Activated gamma-delta T cell treated with anti-CD3 and anti-CD28 coated beads, Interleukin-2, amount 50 U/mL, for 16 hours (primary cell): ENCODE measurements at places on chromosomes 4 and X.

DNA sequence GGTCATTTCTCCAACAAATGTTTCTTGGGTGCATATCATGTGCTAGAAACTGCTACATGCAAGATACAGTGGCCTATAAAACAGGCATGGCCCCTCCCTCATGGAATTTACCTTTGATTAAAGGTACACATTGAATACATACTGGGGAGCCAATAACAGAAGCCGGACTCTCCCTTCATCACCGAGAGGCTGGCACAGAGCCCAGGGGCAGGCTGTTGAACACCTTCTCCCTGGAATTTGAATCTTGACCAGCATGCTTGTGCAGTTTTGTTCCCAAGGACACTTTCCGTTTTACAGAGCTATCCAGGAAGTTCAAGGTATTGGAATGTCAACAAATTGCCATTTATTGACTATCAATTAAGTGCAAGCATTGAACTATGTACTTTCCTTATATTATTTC, 33.2 kb downstream of the PPARGC1A start:
- DNase-seq: no peak

- no peak for DNase-seq
Measured at GRCh38 chr4:25096981-25097443, 63.2 kb downstream of the SEPSECS start.

- DNase-seq: no peak
Measured at GRCh38 chr4:83618991-83619645, 83.2 kb downstream of the GPAT3 start.

DNA sequence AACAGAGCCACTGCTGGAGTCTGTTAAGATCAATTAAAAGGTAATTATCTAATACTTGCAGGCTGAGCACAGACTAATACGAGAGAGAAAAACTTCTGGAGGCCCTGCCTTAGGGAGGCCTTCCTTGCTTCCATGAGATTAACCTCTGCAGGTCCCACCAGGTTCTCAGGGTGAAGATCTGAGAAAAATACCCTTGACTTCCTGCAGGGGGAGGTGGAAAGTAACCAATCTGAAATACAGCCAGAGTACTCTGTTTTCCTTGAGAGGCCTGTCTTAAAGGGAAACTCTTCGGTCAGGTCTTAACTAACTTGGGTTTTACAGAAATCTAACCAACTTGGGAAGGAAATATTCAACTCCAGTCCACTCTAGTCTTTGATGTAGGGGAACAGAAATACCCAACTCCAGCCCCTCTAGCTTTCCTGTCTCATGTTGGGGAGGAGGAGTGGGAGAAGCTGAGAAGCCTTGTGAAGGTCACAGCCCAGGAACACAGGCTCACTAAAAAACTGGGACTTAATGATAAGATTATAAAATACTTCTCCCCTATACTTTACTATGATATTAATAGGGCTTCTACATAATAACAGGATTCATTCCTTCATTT, 77.1 kb downstream of the TBCK start:
- DNase-seq: no peak

- DNase-seq: peak; percentile 72
Measured at GRCh38 chrX:39855748-39856129, 242.0 kb downstream of the BCOR start.

DNA sequence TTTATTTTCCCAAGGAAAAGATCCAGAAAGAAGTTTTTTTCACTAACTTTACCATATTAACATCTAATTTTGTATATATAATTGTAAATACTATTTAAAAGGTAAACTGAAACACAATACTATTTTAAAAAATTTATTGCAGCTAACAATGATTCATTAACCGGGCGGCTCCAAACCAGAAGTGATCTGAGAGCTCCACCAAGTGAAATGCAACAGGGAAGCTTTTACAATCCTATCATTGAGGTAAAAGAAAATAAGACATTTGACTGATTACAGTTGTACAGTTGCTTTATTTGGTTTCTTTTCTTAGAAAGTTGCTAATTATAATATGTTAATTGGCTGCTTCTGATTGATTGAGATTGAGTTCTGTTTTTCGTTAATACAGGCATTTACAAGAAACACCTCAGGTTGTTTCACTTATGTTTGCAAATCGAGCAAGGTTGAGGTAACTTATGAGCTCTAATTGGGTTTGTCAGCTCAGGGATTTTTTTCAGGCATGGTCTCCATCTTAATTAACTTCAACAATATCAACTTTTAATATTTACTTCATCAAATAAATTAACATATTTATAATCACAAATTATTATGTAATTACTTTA, 220.2 kb upstream of the UGT8 start:
- no peak for DNase-seq

DNA sequence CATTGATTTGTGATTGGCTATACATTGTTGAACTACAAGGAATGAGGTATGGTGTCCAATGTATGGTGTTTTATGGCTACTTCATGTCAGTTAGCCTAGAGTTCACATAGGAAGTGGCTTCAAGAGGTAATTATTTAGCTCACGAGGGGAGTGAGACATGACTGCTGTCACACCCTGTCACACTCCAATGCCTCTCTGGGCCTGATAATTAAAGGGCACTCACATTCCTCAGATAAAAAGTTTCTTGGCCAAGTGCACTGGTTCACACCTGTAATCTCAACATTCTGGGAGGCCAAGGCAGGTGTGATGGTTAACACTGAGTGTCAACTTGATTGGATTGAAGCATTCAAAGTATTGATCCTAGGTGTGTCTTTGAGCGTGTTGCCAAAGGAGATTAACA, 65.0 kb upstream of the DDX60 start:
- no peak for DNase-seq

GRCh38 chrX:49257074-49257790, 7.3 kb downstream of the FOXP3 start:
- DNase-seq: no peak

GRCh38 chr4:75545526-75545925, 10.3 kb upstream of the ODAPH start:
- no peak for DNase-seq

DNA sequence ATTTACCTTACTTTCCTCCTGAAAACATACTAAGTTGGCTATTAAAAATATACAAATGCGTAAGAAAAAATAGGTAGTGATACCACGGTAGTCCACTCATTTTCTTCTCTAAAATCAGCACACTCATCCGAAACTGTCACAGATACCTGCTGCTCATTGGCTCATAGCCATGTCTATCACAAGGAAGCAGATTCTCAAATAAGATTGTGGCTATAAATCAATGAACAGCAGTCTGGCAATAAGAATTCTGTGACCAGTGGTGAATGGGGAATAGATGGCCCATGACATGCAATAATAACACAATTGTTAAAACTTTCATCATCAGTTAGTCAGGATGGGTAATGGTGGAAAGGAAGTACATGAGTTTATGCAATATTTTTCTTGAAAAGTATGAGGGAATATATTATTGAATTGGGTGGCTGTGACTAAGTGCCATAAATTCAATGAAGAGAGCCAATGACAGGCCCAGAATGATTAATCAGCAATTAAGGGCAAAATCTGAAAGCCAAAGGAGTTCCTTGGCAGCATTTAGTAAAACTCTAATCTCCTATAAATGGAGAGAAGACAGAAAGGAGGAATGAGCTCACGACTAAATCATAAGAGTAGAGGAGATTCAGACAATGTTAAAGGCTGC, 202.3 kb upstream of the NEIL3 start:
- DNase-seq: no peak

GRCh38 chr4:145498430-145498829, 16.8 kb downstream of the SMAD1 start:
- DNase-seq: no peak

GRCh38 chr4:8215641-8216442, 16.8 kb downstream of the SH3TC1 start:
- no peak for DNase-seq

DNA sequence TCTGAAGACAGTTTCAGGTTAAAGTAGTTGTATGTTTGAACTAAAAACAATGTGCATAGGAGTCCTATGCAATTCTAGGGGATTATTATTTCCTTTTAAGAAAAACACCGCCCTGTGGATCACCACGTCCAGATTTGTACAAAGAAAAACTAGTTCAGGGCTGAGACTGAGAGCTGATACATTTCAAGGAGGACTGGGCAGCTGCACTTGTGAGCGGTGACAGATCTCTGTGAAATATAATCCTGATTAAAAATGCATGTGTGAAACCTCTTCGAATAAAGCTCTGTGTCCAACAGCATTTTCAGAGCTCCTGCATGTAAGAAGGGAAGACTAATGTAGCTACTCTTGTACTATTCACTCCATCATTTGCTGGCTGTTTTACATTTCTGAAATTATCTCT, 365.8 kb upstream of the PITX2 start:
- DNase-seq: no peak

DNA sequence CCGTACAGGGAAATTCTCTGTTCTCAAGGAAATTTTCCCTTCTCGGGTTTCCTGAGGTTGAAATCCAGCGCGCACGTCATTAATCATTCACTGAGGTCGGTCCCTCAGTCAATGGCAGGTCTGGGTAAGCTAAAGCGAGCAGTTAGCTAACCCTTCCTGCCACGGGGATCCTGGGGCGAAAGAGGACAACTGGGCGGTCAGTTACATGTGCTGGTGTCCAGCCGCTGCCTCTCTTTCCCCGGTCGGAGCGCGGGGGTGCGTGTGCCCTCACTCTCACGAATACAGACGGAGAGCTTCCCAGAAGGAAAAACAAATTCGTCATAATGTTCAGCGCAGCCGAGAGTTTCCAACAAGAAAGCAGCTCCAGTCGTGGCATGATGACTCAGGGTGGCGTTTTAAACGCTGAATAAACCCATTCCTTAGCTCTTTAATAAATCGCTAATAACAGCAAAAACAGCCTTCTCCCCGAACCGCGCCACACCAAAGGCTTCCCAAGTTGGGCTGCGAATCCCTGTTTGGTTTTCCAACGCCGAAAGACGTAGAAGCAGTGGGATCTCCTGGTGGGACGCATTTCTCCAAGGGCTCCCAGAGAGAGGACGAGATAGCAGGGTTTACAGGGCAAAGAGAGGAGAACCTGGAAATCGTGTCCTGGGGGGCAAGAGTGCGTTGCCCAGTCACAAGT, 752 bp upstream of the FGF5 start:
- DNase-seq: no peak

- no peak for DNase-seq
Measured at GRCh38 chrX:105098201-105098600, 122.3 kb downstream of the TEX13A start.

GRCh38 chr4:125750828-125751466, 436.2 kb downstream of the FAT4 start:
- no peak for DNase-seq

DNA sequence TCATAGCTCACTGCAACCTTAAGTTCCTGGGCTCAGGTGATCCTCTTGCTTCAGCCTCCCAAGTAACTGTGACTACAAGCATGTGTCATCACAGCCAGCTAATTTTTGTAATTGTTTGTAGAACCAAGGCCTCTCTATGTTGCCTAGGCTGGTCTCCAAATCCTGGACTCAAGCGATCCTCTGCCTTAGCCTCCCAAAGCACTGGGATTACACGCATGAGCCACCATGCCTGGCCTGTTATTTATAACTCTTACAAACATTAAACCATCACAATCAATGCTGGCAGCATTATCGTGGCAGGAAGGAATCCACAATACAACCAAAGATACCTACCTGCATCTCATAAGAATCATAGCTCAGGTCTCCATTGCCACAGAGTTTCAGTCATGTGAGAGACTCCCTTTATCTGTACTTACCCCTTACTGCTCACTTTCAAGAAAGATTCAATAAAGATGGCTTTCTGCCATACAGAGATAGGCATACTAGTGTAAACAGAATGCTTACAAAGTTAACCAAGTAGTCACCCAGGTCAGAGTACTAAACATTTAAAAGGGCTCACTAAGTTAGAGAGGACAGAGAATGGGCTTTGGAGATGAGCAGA, 48.5 kb downstream of the SMIM31 start:
- no peak for DNase-seq

DNA sequence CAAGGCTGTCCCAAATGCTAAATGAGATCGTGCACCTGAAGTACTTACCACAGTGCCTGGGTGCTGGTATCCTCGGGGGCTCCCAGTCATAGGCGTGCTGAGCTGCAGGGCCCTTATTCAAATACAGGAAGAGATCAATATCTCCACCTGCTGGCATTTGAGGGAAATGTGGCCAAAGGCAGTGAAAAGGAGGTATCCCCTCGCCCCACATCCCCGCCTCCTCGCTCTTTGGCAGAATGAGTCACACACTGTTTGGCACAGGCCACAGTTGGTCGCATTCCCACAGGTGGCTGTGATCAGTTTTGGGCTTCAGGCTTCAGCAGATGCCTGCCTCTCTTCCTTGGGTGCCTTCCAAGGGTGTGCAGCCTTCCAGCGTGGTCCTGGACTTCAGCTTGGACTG, 28.4 kb downstream of the ZNF185 start:
- DNase-seq: peak; percentile 17

- DNase-seq: no peak
Measured at GRCh38 chr4:5615496-5616075, 92.8 kb downstream of the EVC2 start.

DNA sequence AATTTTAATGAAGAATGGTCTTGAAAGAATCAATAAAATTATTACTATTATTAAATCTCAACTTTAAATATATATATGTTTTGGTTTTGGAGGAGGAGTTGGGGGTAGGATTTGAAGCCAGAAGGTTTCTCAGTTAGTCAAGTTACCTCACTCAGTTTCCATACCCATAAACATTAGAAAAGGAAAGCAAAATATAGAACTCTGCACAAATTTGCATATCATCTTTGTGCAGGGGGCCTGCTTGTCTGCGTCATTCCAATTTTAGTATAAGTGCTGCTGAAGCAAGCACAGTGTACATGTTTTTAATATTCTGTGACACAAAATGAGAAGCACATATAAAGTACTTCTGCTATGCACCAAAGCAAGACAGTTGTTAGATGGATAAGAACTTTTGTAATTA, 47.5 kb upstream of the SCRG1 start:
- DNase-seq: no peak

DNA sequence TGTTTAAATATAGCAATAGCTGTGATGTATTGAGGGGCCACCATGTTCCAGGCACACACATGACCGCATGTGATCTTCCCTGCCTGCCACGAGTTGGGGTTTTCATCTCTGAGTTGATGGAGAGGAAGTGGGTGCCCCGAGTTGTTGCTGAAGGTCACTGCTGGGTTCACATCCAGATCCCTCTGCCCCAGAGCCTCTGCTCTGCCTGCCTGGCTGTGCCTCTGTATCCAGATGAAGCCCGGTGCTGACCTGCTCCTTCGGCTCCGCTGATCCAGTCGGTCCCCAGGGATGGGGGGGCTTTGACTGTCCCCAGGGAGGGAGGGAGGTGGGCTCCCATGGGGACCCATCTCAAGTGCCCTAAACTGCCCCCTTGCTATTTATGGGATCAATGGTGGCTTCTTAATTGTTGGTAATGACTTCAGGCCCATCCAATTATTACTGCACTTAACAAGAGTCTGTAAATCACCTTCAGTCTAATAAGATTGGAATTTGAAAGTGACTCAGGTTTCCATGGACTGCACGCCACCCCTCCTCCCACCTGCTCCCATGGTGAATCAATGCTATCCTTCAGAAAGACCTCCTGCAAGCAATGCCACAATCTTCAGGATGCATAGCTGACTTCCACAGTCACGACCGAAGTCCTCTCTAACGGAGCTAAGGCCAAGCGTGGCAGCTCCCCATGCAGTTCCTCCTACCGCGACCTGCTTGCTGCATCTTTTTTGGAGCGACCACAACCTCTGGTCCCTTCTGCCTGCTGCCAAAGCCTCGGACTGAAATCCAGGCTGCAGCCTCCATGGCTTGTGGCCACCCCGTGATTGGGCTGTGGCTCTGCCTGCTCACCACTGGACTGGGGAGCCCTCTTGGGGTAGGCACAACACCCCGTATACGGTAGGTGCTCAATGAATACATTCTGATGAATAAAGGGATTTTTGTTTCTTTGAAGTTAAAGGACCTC, 73.1 kb downstream of the CPZ start:
- DNase-seq: no peak
